NB4 (cell line): ENCODE measurements at places on chromosomes 16 and 17.

GRCh38 chr17:74362069-74362405 lies 369 bp upstream of the BTBD17 start:
- no peak for DNase-seq

DNA sequence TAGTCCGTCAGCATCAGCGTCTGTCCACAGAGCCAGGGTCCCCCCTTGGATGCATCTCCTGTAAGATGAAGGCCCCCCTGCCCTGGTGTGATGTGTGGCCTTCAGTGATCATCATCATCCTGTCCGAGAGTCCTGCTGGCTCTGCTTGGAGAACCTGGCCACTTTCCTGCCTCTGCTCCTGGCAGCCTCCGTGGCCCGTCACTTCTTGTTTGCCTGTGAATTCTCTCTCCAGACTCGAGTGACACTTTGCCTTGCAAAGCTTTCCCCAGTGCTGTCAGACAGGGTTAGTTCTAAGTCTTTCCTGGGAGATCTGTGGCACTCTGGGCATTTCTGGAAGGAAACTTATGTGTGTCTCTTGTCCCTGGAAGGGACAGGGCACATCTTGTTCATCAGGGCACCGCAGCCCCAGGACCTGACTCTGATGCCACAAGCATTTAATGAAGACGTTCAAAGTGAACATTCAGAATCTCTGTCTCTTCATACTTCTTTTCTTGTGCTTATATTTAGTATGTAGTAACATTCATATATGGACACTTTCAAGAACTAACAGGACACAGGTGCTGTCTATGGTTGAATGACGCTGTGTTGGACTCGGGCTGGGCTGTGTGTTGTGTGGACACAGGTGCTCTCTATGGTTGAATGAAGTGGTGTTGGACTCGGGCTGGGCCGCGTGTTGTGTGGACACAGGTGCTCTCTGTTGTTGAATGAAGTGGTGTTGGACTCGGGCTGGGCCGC lies 68.5 kb downstream of the RPTOR start:
- no peak for DNase-seq

DNA sequence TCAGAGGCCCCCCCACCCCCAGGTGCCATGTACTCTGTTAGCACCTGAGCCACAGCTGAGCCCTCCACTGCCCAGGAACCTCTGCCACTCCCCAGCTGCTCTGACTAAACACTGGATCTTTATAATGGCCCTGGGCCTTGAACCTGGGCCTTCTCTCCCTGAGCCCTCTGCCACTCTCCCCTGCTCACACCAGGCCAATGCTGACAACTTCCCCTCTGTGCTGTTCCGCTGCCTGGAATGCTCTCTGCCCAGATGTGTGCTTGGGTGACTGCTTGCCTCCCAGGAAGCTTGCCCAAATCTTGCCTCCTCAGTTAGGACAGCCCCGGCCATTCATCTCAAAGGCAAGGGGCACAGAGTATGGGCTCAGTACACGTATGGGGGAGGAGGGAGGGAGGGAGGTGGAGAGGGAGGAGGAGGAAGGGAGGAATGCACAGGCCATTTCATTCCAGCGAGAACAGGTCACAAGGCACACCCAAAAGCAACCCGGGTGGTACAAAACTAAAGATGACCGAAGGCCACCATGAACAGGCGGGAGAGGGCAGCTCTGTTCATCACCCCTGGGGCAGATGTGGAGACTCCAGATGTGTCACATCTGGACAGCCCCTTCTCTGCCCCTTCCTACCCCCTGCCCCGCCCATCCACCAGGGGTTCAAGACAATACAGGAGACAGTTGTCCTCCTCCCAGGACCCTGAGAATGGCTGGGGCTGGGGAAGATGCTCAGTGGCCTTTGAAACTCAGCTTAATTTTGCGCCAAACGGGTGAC lies 15.3 kb upstream of the TNFRSF13B start:
- no peak for DNase-seq

DNA sequence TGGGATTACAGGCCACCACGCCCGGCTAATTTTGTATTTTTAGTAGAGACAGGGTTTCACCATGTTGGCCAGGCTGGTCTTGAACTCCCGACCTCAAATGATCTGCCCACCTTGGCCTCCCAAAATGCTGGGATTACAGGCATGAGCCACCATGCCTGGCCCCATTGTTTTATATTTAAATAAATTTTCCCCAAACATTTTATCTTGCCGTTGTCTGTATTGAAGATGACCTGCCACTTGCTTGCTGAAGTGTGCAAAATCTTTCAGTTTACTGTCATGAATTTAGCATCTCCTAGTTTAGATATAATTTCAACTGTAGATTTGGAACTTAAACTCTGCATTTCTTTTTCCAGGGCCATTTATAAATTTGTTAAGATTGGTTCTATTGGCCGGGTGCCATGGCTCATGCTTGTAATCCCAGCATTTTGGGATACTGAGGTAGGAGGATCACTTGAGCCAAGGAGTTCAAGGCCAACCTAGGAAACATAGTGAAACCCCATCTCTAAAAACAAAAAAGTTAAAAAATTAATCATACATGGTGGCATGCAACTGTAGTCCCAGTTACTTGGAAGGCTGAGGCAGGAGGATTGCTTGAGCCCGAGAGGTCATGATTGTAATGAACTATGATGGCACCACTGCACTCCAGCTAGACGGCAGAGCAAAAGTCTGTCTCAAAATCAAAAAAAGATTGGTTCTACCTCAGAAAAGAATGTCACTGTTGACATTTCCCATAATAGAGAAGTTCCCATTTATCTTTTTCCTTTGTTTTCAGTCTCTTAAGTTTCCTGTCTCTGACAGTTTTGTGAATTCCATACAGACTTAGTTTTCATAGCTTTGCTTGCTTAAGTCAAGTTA lies 84.4 kb downstream of the VMP1 start:
- no peak for DNase-seq

- DNase-seq: no peak
Observed at GRCh38 chr17:75463603-75464002, 7.2 kb downstream of the TMEM94 start.

DNA sequence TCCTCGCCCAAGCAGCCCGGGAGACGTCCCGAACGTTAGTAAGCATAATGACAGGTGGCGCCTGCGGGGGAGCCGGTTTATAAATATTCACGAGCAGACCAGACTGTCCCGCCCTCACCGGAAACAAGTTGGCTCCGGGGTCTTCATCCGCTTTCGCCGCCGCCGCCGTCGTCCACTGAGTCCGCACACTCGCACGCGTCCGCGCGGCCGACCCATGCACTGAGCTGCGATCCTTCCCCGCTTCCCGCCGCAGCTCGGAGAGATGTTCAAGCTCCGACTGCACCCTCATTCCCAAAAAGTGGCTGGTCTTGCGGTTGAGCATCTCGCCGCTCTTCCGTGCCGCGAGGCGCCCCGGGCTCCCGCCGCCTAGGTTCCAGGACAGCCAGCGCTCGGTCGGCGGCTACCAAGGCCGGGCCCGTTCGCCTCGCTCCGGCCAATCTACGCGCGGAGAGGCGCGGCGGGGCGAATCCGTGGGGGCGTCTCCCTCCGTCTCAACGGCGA lies 385 bp downstream of the CFAP119 start:
- peak; percentile 83 for DNase-seq

GRCh38 chr17:44105941-44106340 lies 17.5 kb downstream of the HDAC5 start:
- no peak for DNase-seq

DNA sequence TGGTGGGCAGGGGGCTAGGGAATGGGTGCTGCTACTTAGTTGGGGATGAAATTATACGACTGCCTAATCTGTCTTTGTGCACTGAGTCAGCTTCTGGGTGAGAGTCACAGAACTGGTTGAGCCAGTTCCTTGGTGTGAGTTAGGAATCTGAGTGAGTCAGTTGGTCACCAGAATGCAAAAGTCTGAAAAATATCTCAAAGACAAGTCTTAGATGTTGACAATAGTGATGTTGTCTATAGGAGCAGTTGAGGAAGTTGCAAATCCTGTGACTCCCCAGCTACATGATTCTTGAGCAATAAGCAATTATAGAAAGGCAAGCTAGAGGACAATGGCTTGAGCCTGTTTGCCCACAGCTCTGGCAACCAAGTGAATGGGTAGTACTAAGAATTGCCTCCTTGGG lies 399.2 kb downstream of the CNTNAP4 start:
- no peak for DNase-seq

- no peak for DNase-seq
Observed at GRCh38 chr17:74343526-74344284, 17.7 kb downstream of the KIF19 start.

GRCh38 chr16:68003031-68003430 lies 3.7 kb upstream of the DPEP2 start:
- no peak for DNase-seq

DNA sequence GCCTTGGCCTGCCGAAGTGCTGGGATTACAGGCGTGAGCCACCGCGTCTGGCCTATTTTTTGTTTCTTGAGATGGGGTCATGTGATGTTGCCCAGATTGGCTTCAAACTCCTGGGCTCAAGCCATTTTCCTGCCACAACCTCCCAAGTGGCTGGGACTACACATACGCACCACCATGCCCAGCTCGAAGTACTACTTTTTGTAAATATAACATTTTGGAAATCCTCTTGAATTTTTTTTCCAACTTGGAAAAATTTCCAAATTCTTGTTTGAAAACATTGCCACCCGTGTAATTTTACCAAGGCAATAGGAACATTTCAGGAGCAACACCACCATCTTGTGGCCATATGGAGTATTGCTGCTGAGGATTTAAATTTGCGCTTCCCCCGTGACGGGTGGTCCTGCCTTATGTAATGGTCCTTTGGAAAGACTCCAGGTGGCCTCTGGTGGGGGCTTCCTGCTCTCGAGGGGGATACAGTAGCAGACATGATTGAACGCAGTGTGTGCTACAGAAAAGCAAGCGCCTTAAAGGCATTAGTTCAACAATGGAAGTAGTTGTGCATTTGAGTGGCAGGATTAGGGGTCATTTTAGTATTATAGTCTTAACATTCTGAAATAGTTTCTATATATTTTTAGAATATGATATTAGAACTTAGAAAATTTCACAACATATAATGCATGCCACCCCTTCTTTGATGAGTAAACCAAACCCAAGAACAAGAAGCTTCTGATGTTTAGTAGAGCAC lies 8.0 kb downstream of the FLYWCH1 start:
- peak; percentile 64 for DNase-seq

GRCh38 chr16:71894229-71894920 lies 956 bp upstream of the IST1 start:
- DNase-seq: peak; percentile 86

DNA sequence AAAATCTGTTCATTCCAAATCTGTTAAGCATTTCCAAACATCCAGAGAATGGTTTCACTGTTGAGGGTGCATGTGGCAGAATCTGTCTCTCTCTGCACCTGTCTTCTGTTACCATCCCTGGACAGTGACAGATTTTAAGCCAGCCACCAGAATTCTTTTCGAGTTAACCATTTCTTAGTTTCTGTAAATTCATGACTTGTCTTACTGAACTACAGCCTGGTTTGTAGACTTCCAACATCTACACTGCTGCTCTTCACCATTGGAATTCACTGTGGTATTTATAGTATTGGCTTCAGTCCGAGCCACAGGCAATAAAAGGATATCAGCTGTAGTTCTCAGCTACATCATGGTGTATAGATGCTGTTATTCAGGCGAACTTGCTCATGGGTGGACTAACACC lies 47.6 kb downstream of the GOSR1 start:
- no peak for DNase-seq

GRCh38 chr16:84091460-84091859 lies 25.3 kb downstream of the MBTPS1 start:
- no peak for DNase-seq

DNA sequence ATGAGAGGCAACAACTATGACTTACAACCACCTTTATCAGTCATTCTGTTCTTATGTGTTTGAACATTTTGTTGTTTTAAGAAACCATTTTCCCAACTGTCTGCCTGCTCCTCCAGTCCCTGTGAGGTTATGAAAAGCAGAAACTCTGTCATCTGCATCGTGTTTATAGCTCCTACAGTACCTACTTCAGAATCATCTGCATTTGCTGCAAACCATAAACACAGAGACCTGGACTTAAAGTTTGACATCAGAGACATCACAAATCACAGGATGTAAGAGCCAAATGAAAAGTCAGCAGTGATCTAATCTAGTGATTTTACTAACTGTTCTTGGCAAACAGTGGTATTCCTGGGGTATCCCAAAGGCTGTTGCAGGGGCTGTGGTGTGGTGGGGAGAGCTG lies 55.2 kb downstream of the CDH11 start:
- DNase-seq: no peak
